Psoas muscle (tissue), 8 donors: ENCODE measurements at places on chromosomes 7 and 10. TPM values are rescaled to one million over a fixed set of nuclear protein-coding genes. Genes with fewer than 3 reads are reported as not detected.

The SH3PXD2A gene
- 57.7 TPM for total RNA-seq

DNA sequence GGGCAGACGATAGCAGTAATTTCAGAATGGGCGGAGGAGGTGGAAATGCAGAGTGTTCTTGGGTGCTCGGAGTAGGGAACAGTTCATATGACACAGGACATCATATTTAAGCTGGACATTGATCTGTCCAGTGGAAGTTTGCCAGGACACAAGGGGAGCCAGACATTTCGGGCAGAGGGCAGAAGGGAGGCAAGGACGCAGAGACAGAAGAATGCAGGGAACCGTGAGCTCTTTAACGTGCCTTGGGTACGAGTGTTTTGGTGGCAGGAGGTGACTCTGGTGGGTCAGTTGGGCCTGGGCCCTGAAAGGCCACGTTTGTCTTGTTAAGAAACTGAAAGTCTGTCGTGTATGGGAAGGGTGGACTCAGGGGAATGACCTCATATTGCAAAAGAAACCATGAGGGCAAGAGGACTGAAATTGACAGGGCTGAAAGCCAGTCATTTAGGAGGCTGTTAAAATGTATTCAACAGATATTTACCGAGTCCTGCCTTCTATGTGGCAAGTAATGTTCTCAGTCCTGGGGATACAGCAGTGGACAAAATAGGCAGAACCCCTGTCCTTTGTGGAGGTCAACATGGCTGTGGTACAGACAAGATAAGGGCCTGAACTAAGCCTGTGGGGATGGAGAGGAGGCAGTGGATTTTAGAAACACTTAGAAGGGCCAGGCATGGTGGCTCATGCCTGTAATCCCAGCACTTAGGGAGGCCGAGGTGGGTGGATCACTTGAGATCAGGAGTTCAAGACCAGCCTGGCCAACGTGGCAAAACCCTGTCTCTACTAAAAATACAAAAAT is 2.2 kb downstream of the OPTN start:
- peak; percentile 72 for DNase-seq

The MYL10 gene
- not detected for total RNA-seq

The SPDYE9 gene
- not detected for total RNA-seq

The LRRD1 gene
- not detected for total RNA-seq

DNA sequence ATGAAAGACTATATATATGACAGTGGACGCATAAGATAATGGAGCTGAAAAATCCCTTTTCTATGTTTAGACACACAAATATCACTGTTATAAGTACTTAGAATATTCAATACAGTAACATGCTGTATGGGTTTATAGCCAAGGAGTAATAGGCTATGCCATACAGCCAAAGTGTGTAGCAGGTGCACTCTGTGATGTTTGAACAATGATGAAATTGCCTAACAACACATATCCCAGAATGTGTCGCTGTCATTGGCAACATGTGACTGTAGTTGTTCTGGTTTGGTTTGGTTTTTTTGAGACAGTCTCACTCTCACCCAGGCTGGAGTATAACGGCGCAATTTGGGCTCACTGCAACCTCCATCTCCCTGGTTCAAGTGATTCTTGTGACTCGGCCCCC is 26.1 kb downstream of the NOM1 start:
- no peak for DNase-seq

DNA sequence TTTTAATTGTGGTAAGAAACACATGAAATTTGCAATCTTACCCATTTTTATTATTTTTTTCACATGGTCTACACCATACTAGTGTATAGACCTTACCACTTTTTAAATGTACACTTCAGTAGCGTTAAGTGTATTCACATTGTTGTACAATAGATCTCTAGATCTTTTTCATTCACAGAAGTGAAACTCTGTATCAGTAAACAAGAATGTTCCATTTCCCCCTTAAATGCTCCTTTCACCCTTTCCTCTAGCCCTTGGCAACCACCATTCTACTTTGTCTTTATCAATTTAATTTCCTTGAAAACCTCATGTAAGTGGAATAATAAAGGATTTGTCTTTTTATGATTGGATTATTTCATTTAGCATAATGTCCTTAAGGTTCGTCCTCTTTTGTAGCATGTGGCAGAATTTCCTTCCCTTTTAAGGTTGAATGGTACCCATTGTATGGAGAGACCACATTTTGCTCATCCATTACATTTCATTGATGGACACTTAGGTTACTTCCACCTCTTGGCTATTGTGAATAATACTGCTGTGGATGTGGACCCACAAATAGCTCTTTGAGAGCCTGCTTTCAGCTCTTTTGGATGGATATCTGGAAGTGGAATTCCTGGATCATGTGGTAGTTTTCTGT is 45.7 kb downstream of the SNX10 start:
- no peak for DNase-seq

- no peak for DNase-seq
Measured at GRCh38 chr10:112689327-112690072, 242.5 kb downstream of the VTI1A start.

GRCh38 chr7:104174798-104175197 is 33.0 kb downstream of the ORC5 start:
- no peak for DNase-seq

- DNase-seq: no peak
Measured at GRCh38 chr10:103117247-103117646, 75.8 kb downstream of the NT5C2 start.

GRCh38 chr10:103668351-103669242 is 175.1 kb downstream of the NEURL1 start:
- DNase-seq: peak; percentile 87

The FZD8 gene
- total RNA-seq: 4.1 TPM
